ENCODE measurements at places on chromosomes 12 and 14. TPM values are rescaled to one million over a fixed set of nuclear protein-coding genes. Genes with fewer than 3 reads are reported as not detected.

DNA sequence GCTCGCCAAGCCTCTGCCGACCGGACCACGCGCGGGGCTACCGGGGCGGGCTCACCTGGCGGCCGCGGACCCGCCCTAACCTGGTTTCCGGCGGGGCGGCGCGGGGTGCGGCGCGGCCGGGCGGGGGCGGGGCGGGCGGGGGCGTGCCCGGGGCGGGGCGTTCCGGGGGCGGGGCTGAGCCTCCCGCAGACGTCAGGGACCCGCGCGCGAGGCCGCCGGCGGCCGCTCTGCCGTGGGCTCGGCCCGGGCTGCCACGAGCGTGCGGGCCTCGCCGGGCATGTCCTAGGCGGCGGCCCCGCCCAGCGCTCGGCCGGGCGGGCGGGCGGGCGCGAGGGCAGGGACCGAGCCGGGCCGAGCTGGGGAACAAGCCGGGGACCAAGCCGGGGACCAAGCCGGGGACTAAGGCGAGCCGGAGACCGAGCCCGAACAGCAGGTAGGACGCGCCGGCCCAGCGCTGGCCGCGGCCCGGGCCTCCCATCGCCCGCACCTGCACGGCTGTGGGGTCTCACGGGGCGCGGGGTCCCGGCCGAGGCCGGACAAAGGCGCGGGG, at the start of gene CEP170B:
Gene CEP170B (plus strand): TSS at position 188 of the 550 bp plus-strand sequence. CDS start 3,183 bp downstream, outside the sequence.
- DNase-seq, result no peak

DNA sequence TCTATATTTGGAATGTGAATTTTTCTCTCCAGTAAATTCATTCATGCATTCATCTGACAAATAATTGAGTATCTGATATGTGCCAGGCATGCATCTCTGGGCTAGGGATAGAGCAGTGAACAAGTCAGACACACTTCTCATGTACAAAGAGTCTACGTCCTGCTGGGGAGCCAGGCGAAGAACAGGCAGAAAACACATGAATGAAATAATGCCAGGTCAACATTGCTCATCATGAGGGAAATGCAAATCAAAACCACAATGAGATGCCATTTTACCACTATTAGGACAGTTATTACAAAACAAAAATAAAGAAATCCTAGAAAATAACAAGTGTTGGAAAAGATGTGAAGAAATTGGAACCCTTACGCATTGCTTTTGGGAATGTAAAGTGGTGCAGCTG, 90.3 kb downstream of the PAX9 start:
- DNase-seq, result no peak

DNA sequence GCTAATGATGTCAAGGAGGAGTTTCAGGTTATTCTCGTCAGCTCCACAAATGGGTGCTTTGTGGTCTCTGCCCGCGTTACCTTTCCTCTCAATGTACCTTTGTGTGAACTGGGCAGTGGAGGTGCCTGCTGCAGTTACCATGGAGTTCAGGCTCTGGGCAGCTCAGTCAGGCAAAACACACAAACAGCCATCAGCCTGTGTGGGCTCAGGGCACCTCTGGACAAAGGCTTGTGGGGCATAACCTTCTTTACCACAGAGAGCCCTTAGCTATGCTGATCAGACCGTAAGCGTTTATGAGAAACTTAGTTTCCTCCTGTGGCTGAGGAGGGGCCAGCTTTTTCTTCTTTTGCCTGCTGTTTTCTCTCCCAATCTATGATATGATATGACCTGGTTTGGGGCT, 16.7 kb upstream of the PAPLN start:
- DNase-seq, result no peak

GRCh38 chr12:112008918-112009317, 4.0 kb downstream of the TMEM116 start:
- no peak for DNase-seq

TSPAN31 gene
- 98.3 TPM for polyA plus RNA-seq

DGKA gene
- 24.4 TPM for polyA plus RNA-seq

PTHLH gene
- 2.5 TPM for polyA plus RNA-seq
